ENCODE measurements at places on chromosomes 11 and 22.

DNA sequence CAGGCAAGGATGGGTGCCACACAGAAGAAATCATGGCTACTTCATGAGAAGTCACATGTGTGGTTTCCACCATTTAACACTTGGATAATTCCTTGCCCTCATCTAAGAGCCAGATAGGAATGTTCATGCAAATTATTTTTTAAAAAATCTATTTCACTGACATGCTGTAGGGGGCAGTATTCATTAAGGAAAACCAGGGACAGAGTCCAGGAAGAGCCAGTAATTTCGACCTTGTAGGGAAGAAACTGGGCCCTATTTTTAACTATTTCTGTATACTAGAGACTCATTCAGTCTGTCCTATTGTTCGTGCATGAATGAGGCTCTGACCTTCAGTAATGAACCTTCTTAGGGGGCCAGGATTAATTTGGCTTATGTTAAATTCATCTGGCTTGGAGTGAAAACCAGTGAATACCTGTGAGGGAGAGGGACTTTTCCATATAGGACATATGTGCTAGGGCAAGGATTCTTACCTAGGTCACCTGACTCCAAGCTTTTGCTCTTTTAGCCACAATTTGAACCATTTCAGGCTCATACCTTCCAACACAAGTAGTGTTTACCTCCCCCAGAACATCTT is 192.7 kb downstream of the NAV2 start:
- DNase-seq = no peak

- no peak for DNase-seq
These were observed 26.6 kb upstream of the EI24 start for GRCh38 chr11:125542709-125543108.

DNA sequence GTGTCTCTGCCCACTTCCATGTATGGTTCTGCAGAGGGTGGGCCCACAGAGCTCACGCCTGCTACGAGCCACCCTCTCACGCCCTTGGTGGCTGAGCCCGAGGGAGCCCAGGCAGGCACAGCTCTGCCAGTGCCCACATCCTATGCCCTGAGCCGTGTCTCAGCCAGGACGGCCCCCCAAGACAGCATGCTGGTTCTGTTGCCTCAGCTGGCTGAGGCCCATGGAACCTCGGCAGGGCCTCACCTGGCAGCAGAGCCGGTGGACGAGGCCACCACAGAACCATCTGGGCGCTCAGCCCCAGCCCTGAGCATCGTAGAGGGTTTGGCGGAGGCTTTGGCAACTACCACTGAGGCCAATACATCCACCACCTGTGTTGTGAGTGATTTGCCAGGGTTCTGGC is 64.0 kb downstream of the OTOG start:
- DNase-seq = no peak

DNA sequence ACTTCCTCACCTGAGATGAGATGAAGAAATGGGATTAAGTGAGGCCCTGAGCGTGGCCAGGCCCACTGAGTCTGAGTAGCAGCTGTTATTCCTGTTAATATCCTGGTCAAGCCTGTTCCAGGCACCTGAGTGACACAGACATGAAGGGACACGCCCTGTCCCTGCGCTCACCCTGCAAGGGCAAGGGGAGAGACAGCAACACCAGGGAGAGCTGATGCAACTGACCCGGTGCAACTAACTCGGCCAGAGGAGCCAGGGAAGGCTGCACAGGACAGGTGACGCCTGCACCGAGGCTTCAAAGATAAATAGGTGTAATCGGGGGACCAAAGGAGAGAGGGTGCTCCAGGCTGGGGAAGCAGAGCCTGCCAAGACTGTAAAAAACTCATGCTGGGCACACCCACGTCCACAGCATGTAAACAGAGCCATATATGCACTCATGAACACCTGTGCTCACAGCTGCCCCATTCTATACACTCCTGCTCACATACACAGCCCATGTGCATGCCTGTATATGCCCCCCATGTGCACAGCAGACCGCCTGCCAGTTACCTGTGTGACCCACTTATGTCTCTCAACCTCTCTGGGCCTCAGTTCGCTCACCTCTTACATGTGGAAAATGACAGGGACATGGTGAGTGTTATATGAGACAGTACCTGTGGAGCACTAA is 22.8 kb upstream of the GCAT start:
- no peak for DNase-seq

DNA sequence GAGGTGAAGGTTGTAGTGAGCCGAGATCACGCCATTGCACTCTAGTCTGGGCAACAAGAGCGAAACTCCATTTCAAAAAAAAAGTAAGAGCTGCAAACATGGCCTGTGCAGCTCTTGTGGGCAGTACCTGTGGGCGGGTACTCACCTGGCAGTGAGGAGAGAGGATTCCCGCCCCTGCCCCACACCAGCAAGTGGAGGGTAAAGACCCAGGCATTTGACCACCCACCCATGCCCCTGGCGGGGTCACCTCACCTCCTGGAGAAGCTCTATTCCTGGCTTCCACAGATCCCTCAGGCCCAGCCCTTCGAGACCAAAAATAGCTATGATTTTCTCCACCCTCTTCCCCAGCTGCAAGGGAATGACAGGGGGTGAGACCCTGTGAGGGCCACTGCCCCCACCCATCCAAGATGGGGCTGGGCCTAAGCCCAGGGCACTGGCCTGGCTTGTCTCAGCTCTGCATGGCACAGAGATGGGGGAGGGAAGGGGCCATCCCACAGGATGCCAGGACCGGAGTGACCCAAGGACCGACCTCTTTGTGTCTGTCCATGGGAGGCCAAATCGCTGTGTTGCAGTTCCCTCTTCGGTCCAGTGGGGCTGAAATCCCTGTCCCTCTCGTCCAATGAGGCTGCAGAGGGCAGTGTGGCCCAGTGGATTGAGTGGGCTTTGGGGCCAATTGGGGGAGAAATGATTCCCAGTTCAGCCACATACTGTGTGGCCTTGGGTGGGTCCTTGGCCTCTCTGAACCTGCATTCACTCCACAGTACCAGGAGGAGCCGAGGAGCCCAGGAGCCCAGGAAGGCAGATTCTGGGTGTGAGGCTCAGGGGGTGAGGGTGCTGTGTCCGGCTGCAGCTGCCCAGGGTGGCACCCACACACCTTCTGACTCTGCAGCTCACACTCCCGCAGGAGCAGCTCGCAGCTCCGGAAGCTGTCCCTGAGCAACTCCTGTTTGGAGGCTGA is 14.6 kb downstream of the SEC14L6 start:
- no peak for DNase-seq

DNA sequence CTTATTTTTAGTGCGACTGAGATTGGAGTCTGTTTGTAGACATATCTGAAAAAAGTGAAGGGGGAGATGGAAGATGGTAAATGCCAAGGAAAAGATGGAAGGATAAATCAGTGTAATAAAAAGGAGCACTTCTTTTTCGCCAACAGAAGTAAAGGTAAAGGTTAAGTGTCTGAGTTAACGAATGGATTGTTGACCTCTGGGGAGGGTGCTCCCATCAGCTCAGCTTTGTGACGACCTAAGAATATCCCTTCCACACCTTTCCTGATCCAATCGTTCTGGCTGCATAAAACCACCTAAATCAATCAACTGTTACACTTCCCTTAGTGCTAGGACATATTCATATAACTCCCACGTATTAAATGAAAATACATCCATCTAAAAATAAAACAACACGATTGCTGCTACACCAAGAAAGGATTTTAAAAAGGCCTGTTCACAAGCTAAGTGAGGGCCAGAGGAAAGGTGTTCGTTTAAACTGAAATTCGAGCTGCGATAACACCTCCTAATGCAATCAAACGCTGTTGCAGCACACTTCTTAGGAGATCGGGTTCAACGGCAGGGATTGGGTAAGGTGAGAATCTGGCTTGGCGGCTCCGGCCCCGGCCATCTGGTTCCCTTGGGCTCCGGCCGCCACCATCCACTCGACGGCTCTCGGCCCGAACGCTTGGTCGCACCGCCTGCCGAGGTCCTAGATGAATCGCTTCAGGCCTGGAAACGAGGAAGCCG is 658 bp downstream of the C11orf71 start:
- peak; percentile 40 for DNase-seq

DNA sequence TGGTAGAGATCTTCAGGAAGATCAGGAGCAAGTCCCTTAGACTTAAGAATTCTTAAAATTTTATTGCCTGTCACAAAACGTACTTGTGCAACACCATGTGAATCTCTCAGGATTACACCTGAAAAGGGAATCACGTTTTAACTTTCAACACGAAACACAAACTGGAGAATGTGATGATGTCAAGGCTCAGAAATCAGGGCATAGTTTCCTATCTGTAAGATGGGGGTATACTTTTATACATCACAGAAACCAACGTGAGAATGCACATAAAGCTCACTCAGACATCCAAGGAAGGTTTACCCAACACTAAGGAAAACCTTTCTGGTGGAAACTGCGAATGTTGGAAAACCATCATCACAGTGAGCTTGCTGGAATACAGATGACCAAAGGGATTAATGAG is 2.0 kb downstream of the RPS13 start:
- DNase-seq = no peak

DNA sequence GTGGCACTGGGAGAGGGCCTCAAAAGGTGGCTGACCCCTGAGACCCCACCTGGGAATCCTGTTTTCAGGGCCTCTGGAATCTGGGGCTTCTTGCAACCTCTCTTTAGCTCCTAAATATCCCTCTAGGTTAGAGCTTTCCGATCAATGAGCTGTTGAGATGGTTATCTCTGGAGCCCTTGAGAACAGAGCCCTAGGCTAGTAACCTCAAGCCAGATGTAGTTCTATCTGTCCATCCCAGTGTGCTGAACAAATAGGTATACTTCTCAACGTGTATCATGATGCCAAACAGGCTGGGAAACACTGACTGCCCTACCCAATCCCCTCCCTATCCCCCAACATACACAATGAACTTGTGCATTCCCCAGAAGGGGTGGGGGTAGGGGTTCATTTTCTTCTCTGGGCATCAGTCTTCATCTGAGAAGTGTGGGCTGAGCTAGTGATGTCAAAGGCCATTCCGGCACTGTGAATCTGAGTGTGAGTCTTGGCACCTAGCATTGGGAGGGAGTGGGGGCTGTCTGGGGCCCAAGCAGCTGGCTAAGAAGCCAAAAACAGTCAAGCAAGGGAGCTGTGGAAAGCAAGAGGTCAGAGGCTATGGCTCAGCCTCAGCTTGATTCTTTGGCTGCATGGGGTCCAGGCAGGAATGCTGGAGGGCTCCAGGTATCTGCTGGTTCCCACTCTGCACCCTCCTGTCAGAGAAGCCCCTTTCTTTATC is 17.3 kb downstream of the CD82 start:
- DNase-seq = no peak

DNA sequence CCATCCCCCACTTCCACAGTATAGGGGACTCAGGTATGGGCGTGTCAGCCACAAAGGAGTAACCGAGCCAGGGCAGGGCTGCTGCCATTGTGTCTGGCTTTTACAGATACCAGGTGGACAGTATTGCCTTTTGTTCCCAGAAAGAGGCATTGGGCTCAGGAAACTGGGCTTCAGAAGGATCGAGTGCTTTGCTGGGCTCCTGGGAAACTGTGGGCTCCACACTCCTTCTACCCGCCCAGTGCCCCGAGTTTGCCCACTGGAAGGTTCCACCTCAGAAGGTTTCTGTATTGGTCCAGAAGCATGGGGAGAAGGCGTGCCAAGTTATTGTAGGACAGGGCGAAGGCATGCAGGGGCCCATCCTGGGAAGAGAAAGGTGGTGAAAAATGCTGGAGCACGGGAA is 894.4 kb downstream of the TBC1D22A start:
- DNase-seq = no peak

- DNase-seq = no peak
These were observed 348.7 kb downstream of the ETS1 start for GRCh38 chr11:128238521-128239265.

DNA sequence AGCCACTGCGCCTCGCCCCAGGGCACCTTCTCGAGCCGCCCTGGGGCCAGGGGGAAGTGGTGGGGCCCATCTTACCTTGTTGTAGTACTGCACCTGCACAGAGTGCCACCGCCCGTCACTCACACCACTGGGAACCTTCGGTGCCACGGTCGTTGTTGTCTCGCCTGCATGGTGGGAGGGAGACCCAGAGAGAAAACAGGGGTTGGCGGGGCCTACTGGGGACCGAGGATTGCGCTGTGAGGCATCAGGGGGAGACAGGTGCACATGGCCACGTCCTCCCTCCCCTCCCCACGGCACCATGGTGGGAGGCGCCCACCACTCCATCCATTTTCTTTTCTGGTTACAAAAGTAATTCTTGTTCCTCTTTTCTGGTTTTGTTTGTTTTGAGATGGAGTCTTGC is 97.8 kb downstream of the TRMU start:
- DNase-seq = no peak
